A549 treated with CORT108297 at 1 μM for 4 hours (cell line): ENCODE measurements at places on chromosomes 7 and 10. TPM values are rescaled to one million over a fixed set of nuclear protein-coding genes. Genes with fewer than 3 reads are reported as not detected.

Gene C10orf53
- not detected in 5 replicates for total RNA-seq

Gene DENND2A
- total RNA-seq = 0.23 to 0.44 TPM (median 0.33 TPM) in 5 replicates

Gene HIPK2
- 19.4 to 35.0 TPM (median 27.6 TPM) in 5 replicates for total RNA-seq

Gene PAPSS2
- 20.7 to 28.6 TPM (median 23.5 TPM) in 5 replicates for total RNA-seq

Gene ELMO1
- total RNA-seq = 1.6 to 2.3 TPM (median 1.8 TPM) in 5 replicates

Gene TLX1
- 0.05 to 0.06 TPM in 2 of 5 replicates, not detected in the others for total RNA-seq

Gene AFAP1L2
- 21.0 to 29.6 TPM (median 27.0 TPM) in 5 replicates for total RNA-seq
